ENCODE measurements at places on chromosomes 13 and 19.

DNA sequence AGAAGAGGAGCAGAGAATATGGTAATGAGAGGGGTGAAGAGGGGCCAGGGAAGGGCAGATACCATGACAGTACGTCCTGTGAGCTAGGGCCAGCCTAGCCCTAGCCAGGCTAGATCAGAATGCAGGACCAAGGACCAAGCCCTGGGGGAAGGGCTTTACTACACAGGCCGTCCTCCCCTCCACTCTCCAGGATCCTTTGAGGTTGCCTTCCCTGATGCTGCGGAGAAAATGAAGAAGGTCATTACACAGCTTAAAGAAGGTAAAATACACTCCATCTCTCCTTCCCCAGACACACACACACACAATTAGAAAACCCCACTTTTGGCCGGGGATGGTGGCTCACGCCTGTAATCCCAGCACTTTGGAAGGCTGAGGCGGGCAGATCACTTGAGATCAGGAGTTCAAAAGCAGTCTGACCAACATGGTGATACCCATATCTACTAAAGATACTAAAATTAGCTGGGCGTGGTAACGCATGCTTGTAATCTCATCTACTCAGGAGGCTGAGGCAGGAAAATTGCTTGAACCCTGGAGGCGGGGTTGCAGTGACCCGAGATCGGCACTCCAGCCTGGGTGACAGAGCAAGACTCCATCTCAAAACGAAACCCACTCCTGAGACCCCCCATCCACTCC lies 8.5 kb downstream of the SPACA6 start:
- DNase-seq, result no peak

GRCh38 chr13:58376775-58377174 lies 745.2 kb downstream of the PCDH17 start:
- no peak for DNase-seq

DNA sequence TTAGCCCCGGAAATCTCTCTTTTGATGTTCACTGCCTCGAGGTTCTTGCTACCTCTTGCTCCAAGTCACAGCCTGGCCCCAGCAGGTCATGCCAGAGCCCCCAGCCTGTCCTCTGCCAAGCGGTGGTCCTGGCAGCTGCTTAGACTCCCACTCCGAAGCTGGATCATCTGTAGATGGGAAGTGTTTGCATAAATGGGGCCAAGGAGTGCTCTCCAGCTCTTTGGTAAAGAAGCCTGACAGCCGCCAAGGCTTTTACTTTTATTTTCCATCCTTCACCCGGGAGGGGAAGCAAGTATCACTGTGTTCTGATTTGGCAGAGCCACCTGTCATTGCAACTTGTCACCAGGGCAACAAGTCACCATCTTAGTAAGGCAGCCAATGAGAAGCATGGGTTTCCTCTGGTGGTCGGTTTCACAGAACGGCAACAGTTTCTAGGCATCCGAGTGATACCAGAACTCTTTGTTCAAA lies 10.6 kb upstream of the RETN start:
- no peak for DNase-seq

- no peak for DNase-seq
Measured at GRCh38 chr19:4567584-4568071, 8.1 kb upstream of the SEMA6B start.

- no peak for DNase-seq
Measured at GRCh38 chr13:27348461-27348860, 76.0 kb upstream of the GTF3A start.

GRCh38 chr13:95020298-95020987 lies 280.8 kb downstream of the ABCC4 start:
- DNase-seq, result no peak

- no peak for DNase-seq
Measured at GRCh38 chr13:73991384-73991783, 142.8 kb downstream of the KLF12 start.

DNA sequence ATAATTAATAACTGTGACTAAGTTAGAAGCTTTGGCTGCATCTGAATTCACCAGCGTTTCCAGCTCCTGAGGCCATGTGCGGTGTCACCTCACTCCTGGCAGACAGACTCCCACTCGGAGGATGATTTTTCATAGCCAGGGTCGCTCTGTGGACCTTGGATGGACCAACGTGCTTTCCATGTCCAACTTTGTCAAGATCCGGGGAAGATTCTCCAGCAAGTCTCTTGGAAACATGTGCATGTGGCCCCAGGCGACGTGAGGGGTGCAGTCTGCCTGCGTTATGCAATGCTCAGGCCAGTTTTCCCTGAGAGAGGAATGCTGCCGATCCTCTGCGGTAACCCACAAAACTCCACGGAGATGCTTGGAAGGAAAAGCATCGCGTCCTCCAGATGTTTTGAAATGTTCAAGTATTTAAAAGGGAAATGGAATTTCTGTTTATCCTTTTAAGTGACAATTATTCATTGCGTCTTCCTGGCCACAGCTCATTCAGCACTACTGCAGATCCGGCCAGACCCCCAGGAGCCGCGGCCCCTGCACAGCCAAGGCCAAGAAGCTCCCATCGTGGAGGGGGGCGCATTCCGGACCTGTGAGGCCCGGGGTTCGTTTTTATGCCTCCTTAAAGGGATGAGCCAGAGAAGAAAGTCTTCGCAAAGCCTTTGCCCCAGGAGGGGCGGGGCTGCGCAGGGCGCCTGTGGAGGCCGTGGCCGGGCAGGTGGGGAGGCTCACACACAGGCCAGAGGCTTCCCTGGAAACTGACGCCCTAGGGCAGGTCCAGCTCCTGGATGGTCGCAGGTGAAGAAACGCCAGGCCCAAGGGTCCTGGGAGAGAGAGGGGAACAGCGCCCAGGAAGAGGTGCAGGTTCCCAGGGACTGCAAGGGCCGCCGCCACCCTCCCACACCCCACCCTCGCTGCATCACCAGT lies 46.0 kb downstream of the C13orf46 start:
- DNase-seq, result no peak

- no peak for DNase-seq
Measured at GRCh38 chr19:19552798-19553197, 14.7 kb downstream of the CILP2 start.

DNA sequence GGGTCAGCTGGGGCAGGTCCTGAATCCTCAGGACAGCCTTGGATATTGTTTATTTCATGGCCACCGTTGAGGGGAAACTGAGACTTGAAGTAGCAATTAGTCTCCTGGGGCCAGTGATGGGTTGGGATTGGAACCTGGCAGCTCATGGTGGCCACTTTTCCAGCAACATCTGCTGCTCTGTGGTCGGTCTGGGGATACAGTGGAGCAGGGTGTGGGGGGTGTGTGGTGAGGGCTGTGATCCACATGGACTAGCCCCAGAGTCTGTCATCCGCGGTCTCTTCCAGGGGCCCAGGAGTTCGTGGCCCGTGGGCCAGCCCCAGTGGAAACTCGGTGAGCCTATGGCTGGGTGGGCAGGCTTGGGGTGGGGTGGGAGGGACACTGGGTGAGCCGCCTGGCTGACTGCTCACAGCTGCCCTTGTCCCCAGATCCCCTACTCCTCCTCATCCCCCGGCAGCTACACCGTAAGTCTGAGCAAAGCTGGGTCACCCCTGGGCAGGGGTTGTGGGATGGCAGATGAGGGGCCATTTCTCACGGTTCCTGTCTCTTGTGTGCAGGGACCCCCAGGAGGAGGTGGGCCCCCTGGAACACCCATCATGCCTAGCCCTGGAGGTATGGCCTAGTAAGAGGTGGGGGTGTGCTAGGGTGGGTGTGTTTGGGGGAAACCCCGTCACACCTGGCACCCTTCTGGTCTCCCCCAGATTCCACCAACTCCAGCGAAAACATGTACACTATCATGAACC lies 5.5 kb downstream of the ISYNA1 start:
- DNase-seq, result no peak

- DNase-seq, result no peak
Measured at GRCh38 chr19:14470031-14470876, 4.9 kb downstream of the PTGER1 start.

DNA sequence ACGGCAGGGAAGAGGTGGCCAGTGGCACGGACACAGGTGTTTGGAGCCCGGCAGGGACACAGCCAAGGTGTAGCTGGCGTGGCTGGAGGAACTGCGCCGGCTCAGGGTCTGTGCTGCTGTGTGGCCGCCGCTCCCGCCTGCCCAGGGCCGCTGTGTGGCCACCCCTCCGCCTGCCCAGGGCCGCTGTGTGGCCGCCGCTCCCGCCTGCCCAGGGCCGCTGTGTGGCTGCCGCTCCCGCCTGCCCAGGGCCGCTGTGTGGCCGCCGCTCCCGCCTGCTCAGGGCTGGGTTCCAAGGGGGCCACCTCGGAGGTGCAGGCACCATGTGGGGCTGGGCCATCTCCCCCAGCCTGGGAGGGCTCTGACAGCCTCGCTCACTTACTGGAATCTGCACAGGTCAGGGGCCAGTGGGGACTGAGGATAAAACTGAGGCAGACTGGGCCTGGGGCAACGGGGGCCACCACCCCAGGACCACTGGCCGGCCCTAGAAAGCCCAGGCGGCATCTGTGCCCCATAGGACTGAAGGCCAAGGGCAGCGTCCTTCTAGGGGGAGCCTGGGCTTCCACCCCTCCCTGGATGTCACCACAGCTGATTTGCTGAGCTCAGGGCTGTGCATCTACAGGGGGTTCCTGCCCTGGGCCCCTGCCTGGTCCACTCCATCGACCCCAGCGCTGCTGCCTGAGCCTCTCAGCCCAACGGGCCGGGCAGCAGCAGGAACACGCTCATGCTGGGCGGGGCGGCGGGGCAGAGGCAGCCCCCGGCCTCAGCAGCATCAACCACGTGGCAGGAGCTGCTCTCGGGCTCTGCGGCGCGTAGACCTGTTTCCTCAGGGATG lies 21.5 kb downstream of the C13orf46 start:
- DNase-seq, result no peak

- DNase-seq, result no peak
Measured at GRCh38 chr13:26053418-26053980, 1.7 kb upstream of the SHISA2 start.

DNA sequence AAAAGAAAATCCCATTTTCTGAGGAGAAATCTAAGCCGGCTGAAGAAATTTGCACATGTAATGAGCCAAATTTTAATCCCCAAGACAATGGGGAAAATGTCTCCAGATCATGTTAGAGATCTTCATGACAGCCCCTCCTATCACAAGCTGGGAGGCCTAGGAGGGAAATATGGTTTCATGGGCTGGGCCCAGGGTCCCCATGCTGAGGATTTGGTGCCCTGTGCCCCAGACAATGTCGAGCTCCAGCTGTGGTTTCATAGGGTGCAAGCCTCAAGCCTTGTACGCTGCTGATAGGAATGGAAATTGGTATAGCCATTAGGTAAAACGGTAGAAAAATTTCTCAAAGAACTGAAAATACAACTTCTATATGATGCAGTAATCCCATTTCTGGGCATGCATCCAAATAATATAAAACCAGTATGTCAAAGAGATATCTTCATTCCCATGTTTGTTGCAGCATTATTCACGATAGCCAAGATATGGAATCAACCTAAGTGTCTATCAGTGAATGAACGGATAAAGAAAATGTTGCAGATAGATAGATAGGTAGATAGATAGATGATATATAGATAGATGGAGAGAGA lies 19.3 kb upstream of the FREM2 start:
- no peak for DNase-seq

DNA sequence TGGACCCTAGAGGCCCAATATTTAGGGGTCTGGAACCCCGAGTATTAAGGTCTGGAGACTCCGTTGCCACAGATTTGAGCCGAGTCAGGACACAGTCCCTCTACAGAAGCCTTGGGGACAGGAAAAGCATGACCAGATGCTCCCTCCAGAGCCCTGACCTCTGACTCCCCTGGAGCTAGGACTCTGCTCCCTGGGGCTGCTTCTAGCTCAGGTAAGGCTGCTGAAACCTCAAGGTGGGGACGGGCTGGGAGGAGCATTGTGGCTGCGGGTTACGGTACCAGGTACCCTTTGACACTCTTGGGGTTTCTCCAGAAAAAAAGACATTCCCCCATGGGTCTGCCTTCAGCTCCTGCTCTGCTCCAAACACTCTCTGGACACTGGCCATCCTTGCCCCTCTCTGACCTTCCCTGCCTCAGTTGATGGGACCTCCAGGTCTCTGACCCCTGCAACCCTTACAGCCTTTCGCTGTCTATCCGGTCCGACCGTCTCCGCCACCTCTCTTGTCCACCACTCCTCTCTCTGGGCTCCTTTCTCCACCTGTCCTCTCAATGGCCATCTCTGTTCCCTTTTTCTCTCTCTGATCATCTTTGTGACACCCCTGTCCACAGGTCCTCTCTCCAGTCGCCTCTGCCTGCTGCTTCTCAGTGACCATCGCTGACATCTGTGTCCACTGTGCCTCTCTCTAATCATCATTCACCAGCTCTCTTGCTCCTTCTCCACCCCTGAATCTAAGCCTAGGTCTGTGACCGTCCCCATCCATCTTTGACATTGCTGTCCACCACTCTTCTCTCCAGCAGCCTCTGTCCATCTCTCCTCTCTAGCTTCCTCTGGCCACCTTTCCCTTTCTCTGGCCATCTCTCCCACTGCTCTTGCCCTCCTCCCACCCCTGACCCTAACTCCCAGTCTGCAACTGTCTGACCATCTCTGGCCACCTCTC lies 1.4 kb downstream of the LRFN3 start:
- DNase-seq, result no peak

GRCh38 chr19:15166700-15167099 lies 34.1 kb downstream of the NOTCH3 start:
- no peak for DNase-seq

DNA sequence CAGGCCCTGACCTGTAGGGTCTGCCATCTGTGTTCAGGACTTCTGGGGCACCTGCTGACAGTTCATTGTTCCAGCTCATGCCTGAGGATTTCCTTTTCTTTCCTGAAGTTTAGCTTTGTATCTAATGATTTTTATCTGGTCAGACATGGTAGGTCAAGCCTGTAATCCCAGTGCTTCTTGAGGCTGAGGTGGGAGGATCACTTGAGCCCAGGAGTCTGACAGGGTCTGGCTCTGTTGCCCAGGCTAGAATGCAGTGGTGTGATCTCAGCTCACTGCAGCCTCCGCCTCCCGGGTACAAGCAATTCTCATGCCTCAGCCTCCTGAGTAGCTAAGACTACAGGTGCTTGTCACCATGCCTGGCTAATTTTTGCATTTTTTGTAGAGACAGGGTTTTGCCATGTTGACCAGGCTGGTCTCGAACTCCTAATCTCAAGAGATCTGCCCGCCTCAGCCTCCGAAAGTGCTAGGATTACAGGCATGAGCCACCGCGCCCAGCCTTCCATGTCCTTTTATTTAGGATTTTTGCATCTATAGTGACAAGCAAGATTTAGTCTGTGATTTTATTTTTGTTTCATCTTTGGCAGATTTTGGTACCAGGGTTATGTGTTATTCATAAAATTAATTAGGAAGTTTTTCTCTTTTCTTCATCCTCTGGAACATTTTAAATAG lies 33.2 kb downstream of the CHST8 start:
- DNase-seq, result no peak

DNA sequence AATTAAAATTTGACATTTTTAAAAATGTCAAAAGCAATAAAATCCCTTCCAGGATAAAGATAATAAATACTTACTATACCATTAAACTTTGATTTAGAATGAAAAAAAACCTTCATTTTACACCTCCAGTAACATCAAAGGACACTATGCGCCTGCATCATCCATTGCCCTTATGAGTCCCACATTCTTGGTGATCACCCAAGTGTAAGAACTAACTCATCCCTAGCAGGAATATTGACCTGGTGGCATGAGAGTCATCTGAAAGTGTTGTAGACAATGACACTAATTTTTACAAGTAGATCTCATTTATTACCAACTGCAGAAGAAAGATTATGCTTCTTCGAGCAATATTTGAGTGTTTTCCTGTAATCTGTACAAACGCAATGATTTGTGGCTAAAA lies 1128.9 kb downstream of the EFNB2 start:
- no peak for DNase-seq
